ENCODE measurements at places on chromosomes 7 and 10.

- no peak for DNase-seq
Measured at GRCh38 chr7:37429435-37429791, 19.3 kb downstream of the ELMO1 start.

- DNase-seq: peak; percentile 49
Measured at GRCh38 chr7:79709574-79710409, 256.3 kb upstream of the MAGI2 start.

GRCh38 chr10:110284262-110284661, 20.5 kb downstream of the SMNDC1 start:
- no peak for DNase-seq

GRCh38 chr7:22724861-22725260, 2.1 kb upstream of the IL6 start:
- peak; percentile 45 for DNase-seq

DNA sequence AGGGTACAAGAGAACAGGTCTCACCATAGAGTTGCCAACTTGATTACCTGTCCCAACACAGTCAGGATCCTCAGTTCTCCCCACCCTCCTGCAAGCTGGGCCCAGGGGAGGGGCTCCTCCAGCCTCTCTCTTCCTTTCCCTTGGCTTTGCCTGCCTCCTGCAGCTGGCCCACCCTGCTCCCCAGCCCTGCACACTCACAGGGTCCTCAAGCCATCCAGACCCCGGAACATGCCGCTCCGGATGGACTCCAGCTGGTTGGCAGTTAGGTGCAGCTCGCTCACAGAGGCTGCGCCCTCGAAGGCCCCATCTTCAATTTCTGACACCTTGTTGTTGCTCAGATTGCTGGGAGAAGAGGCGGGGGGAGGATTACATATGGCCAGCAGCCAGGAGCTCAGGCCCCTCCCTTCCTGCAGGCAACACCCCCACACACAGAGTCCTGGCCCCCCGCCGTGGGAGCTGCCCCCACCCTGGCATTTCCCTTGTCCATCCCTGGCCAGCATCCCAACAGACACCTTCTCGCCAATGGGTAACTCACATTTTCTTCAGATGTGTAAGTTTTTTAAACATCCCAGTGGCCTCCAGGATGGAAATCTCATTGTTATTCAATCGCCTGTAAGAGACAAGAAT, 139.2 kb downstream of the SLIT1 start:
- no peak for DNase-seq

- DNase-seq: peak; percentile 61
Measured at GRCh38 chr10:72334825-72335393, 19.8 kb downstream of the DNAJB12 start.

DNA sequence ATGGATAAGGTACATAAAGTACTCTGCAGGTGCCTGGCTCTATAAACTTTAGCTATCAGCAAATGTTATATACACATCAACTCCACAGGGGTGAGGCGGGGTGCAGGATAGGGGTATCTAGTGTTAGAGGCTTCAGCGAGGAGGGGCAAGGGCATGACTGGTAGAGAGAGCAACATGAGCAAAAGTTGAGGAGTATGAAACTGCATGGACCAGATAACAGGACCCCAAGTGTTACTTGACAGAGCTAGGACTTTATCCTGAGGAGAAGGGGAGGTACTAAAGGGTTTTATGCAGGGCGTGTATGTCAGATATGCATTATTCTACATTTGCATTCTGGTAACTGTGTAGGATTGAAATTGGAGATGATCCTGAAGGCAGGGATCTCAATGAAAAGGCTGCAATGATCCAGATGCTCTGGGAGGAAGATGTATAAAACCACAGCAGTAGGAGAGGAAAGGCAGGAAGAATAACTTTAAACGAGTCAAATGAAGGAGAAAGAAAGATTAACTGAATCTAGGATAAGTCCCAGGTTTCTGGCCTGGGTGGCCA, 109.8 kb upstream of the FAM133B start:
- DNase-seq: no peak

- DNase-seq: no peak
Measured at GRCh38 chr10:98599032-98599610, 152.4 kb upstream of the HPS1 start.

- no peak for DNase-seq
Measured at GRCh38 chr7:3895341-3896116, 594.5 kb downstream of the SDK1 start.

GRCh38 chr10:89029785-89030437, 39.3 kb downstream of the FAS start:
- peak; percentile 89 for DNase-seq

GRCh38 chr10:60572511-60573194, 183.0 kb upstream of the ANK3 start:
- DNase-seq: peak; percentile 82

GRCh38 chr7:33678569-33679335, 226.6 kb upstream of the BMPER start:
- no peak for DNase-seq

GRCh38 chr10:99844433-99844955, 62.1 kb downstream of the ABCC2 start:
- no peak for DNase-seq

- DNase-seq: peak; percentile 33
Measured at GRCh38 chr10:119112056-119112455, 8.1 kb downstream of the DENND10 start.

GRCh38 chr7:90668992-90669391, 72.9 kb downstream of the CDK14 start:
- no peak for DNase-seq

GRCh38 chr7:130868139-130868538, 134.1 kb upstream of the KLF14 start:
- DNase-seq: no peak

DNA sequence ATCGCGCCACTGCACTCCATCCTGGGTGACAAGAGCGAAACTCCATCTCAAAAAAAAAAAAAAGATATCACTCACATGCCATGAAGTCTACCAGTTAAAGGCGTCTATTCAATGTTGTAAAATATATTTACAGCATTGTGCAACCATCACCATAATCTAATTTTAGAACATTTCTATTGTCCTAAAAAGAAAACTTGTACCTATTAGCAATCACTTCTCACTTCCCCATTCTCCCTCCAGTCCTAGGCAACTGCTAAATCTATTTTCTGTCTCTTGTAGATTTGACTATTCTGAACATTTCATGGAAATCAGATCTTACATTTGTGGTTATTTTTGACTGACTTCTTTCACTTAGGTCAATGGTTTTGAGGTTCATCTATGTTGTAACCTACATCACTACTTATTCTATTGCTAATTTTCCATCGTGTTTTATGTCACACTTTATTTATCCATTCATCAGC, 25.2 kb upstream of the OTUD1 start:
- no peak for DNase-seq

DNA sequence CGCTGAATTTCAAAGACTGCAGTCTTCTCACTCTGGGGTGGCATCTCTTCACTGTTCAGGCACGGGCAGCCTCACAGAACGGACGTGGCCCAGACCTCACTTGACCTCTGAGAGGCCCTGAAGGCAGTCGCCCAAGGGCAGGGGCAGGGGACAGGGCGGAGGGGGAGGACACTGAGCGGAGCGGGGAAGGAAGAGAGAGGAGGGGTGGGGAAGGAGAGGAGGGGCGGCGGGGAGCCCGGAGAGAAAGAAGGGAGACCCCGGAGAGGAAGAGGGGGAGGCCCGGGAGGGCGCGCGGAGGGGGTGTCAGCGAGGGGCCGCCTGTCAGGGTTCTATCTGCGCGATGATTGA, 58.7 kb upstream of the COMTD1 start:
- no peak for DNase-seq

DNA sequence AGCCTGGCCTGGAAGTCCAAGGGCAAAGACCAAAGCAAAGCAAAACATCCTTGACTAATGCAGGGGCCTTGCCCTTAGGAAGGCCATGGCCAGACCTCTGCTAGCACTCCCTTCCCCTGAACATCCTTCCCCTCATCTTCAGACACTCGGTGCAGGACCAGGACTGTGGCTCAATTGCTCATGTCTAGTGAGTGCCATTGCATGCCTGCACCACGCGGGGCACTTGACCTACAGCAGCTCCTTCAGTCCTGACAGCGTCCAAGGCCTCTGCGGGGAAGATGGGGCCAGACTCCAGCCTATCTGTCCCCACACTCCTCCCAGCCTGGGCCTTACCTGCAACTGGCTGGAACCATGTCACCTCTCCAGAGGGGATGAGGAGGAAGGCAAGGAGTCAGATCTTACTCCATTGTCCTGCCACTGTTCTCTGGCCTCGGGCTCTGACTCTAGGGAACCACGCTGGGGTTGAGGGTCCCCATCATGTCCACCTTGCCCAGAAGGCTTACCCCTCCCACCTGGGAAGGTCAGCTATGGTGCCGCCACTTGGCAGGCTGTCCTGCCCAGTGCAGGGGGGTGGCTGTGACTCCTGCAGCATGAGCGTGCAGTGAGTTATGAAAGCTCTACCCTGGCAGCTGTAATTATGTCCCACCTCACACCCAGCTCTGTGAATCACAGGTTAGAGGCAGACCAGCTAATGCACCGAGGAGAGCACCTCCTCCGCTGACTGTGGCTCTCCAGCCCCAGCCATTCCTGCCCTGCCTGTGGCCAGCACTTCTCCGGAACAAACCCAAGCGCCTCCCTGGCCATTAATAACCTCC, 16.1 kb downstream of the DRGX start:
- no peak for DNase-seq

GRCh38 chr10:11098666-11099065, 81.0 kb downstream of the CELF2 start:
- DNase-seq: no peak

- no peak for DNase-seq
Measured at GRCh38 chr10:70996549-70996948, 108.2 kb upstream of the PCBD1 start.

- no peak for DNase-seq
Measured at GRCh38 chr10:50388181-50388580, 136.9 kb upstream of the ASAH2 start.

- no peak for DNase-seq
Measured at GRCh38 chr10:18140957-18141845, 977 bp downstream of the CACNB2 start.

GRCh38 chr10:97129666-97130065, 56.1 kb downstream of the SLIT1 start:
- DNase-seq: no peak

DNA sequence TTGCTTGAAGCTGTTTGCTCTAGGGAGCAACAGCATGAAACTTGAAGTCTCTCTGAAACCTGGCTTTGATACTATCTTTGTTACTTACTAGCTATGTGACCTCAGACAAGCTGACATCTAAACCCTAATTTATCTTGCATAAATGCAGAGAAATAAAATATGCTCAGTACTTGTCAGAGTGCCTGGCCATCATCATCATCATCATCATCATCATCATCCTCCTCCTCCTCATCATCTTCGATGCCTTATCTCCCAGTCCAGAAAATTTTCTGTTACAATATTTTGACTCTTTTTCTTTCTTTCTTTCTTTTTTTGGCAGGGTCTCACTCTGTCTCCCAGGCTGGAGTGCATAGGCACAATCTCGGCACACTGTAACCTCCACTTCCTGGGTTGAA, 34.8 kb upstream of the TAX1BP1 start:
- no peak for DNase-seq

DNA sequence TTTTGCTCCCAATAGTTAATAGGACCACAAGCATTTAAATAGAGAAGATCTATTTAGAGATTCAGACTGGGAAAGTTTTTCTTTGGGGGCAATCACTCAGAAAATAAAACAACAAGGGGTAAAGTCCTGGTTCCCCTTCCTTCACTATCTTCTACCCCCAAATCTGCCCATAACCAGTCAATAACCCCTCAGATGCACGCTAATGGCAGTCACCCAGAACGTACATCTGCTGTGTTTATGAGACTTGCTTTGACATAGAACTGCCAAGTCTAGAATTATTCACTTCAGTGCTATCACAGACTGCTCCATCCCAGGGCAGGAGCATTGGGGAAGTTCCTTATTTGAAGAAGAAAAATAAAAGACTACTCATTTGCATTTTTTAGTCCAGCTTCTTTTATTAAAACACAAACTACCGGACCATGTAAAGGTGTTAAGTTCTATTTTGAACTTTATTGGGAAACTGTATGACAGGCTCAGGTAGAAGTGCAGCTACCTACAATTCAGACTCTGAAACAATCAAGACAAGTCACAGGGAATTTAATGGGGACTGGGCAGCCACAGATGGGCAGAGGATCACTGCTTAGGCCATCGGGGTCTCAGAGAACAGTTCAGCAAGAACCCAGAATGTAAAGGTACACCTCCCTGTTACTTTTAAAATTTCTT, 38.4 kb downstream of the ANK3 start:
- no peak for DNase-seq

- DNase-seq: peak; percentile 59
Measured at GRCh38 chr7:3455806-3456595, 154.9 kb downstream of the SDK1 start.

DNA sequence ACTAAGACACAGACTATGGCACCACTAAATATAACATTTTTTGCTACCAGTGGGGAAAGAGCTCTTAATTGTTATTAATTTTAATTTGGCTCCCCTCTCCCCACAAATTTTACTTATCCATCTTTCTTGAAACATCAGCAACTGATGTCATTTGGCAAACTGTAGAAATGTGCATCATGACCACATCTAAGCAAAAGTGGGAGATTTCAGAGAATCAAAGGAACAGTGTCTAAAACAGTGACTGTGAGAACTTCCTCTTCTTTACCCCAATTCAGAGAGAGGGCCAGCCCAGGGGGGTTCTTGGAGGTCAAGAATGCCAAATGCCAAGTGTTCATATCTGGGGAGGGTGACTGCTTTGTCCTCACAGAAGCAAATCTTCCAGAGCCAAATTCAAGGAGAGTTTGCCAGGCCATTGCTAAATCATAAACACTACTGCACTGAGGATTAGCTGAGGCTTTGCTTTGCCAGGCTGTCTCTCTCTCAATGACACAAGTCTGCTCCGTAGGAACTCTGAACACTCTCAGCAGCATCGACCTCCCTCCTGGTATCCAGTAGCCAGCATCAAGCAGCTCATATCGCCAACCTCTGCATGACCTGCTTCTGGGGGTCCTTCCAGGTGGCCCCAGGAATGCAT, 65.6 kb downstream of the ITIH5 start:
- DNase-seq: no peak

DNA sequence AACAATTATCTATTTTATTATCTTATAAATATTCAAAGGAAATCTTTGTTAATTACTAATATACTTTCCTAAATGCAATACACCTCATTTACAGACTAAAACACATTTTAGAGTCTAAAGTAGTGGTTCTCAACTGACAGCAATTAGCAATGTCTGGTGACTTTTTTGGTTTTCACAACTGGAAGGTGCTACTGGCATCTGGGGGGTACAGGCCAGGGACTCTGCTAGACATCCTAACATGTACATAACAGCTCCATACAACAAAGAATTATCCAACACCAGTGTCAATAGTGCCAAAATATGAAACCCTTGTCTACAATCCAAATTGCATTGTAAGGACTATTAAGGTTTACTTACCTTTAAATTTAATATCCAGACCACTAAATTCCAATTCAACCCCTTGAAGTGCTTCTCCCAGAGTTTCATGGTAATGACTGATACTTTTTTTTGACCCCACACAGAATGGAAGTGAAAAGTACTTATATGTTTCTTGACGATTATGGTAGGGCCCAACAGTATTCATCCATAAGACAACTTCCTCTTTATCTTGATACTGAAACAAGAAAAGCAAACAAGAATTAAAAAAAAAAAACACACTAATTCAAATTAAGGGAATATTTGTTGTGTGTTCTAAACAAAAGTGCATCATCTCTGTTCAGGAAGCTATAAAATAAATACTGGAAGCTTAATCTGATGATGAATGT, 10.4 kb downstream of the TM9SF3 start:
- no peak for DNase-seq

- no peak for DNase-seq
Measured at GRCh38 chr7:140680886-140681285, 8.1 kb downstream of the ADCK2 start.
